ENCODE measurements at places on chromosomes 4 and X. TPM values are rescaled to one million over a fixed set of nuclear protein-coding genes. Genes with fewer than 3 reads are reported as not detected.
A peak's percentile ranks its signal among the peaks of the same experiment; 100 is the strongest.

DNA sequence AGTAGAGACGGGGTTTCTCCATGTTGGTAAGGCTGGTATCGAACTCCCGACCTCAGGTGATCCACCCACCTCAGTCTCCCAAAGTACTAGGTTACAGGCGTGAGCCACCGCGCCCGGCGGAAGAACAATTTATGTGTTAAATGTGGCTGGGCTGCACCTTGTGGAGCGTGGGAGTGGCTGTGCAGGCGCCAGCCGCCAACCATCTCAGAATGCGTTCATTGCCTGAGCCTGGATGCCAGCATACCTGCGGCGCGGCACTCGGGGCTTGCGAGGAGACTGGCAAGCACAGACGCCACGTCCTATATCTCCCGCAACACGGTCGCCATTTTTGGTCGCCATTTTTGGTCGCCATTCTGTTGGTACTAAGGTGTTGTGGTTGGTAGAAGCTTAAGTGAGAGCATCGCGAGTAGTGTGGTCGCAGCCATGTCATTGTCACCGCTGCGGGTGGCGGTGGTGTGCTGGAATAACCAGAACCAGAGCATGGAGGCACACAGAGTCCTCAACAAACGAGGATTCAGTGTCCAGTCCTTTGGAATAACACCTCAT is 193.6 kb upstream of the HTR2C start:
- DNase-seq: no peak

DNA sequence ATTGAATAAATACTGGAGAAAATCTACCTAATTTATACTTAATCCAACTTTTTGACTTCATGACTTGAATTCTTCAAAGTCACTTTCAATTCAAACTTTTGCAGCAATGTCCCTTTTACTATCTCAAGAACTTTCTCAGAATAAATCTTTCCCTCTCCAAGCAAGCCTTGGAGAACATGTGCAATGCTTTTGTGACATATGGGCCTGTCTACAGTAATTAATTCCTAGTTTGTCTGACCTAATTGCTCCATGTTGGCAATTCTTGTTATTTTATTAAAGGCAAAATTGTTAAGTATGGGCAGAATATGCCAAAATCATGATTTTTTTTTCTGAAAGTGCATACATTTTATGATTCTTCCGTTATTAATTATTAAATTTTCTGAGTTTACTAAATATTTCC is 1115.3 kb downstream of the PDHA2 start:
- DNase-seq: no peak

HSFX3 gene
- not detected for polyA plus RNA-seq

RRAGB gene
- 44.4 TPM for polyA plus RNA-seq

DNA sequence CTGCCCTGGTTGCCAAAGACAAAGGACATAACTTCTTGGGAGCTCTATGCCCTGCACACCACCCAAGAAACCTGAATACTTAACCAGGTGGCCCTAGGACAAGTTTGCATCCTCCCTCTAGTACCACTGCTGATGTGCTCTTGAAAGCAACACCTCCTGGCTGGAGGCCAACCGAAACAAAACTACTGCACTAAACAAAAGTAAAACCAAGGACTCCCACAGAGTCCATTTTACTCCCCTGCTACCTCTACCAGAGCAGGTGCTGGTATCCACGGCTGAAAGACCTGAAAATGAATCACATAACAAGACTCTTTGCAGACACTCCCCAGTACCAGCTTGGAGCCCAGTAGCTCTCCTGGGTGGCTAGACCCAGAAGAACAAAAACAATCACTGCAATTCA is 941.8 kb downstream of the RAPGEF2 start:
- DNase-seq: no peak

- no peak for DNase-seq
These were observed 213.1 kb upstream of the NOCT start for GRCh38 chr4:138802499-138802898.

NIPAL1 gene
- 5.5 TPM for polyA plus RNA-seq

MUC7 gene
- not detected for polyA plus RNA-seq

GRCh38 chrX:41258871-41259270 is 75.1 kb upstream of the DDX3X start:
- DNase-seq: peak; percentile 37

- DNase-seq: no peak
These were observed 261.9 kb downstream of the CBLL2 start for GRCh38 chrX:22534643-22535042.

UCP1 gene
- 0.12 TPM for polyA plus RNA-seq

GRCh38 chr4:36115312-36115711 is 129.0 kb downstream of the ARAP2 start:
- DNase-seq: no peak

- DNase-seq: no peak
These were observed 39.9 kb upstream of the SPIN2A start for GRCh38 chrX:57177070-57177469.

ENPEP gene
- 5.8 TPM for polyA plus RNA-seq

MPP1 gene
- polyA plus RNA-seq: 36.4 TPM

DNA sequence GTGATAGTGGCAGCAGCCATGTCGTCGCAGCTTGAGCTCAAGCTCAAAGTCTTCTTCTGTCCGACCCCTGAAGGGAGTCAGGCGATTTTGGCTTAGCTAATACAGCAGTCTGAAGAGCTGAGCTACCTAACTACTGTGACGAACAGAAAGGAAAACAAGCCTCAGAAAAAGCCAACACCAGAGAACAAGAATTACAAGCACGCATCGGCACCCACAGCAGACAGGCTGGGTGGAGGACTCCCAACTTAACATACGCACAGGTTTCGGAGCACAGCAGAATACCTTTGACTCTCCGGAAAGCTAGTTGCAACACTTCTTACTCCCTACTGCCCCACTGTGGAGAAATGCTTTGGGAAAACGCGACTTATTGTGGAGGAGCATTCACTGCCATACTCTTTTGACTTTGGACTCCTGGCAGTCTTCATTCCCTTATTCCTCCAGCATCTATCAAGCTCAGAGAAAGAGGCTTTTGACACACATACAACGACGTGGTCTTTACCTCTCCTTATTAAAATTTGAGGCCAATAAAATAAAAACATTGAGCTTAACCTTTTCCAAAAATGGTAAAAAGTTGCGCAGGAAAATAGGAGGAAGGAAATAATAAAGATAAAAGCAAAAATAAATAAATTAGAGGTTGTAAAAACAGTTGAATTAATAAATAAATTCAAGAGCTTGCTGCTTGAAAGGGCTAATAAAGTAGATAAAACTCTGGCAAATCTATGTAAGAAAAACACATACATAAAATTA is 41.3 kb upstream of the GPC3 start:
- DNase-seq: peak; percentile 88
